ENCODE measurements at places on chromosomes 6 and 20.

- DNase-seq = no peak
These were observed 88.4 kb downstream of the OLIG3 start for GRCh38 chr6:137405806-137406205.

DNA sequence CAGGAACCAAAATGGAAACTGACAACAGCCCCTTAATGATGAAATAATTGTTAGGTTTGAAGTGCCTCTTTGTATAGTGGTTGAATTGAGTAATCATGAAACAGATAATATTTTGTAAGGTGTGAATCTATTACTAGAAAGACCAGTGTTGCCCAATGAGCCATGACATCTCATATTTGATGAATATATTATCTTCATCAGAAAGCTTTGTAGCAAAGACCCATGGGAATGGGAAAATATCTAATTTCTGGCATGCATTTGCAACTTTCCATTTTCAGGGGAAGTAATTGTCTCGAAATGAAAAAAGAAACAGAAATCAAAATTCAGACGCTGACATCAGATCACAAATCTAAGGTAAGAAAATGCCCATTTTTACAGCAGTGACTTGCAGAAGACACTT is 57.3 kb upstream of the LAMP5 start:
- no peak for DNase-seq

GRCh38 chr6:98516206-98516605 is 318.2 kb upstream of the POU3F2 start:
- no peak for DNase-seq

DNA sequence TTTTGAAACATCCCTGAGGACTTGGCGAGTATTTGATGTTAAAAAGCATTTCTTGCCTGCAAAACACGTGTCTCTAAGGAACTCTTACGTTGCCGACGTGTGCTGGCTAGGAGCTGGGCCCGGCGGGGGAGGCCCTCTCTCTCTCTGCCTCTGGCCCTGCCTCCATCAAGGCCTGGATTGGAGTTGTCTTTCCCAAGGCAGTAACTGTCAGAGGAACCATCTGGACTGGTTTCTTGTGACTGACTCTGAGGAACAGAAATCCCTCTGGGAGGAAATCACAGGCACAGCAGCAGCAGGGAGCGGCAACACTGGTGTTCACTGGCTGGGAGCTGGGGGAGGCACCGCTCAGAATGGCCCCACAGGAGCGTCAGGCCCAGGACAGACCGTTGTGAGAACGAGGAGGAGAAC is 244.2 kb downstream of the NRN1 start:
- no peak for DNase-seq

DNA sequence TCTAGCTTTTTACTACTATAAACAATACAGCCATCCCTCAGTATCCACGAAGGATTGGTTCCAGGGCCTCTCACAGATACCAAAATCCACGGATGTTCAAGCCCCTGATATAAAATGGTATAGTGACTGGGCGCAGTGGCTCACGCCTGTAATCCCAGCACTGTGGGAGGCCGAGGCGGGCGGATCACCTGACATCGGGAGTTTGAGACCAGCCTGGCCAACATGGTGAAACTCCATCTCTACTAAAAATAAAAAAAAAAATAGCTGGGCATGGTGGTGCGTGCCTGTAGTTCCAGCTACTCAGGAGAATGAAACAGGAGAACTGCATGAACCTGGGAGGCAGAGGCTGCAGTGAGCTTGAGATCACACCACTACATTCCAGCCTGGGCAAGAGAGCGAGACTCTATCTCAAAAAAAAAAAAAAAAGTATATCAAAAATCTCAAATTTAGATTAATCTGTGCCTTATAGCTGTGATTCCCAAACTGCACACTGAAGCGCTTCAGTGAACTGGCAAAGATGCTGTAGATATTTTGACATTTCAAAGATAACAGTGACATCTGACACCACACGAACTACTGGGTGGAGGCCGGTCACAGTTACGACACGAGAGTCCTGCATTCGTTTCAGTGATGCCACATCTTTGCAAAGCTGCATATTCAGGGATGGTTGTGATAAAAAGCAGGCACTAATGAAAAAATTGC is 38.3 kb downstream of the MRS2 start:
- no peak for DNase-seq

DNA sequence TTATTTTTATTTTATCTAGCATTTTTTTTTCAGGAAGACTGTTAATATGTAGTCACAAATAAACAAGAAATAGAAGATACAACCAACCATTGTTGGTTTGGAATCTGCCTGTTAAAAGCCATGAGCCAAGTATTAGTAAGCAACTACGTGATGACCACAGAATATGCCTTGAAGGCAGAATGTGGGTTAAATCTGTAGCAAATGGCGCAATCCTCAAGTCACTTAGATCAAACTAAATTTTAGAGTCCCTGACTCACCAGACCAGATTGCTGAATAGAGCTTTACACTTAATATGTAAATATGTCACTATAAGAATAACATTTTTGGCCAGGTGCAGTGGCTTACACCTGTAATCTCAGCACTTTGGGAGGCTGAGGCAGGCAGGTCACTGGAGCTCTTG is 800.1 kb upstream of the CITED2 start:
- DNase-seq = peak; percentile 5

DNA sequence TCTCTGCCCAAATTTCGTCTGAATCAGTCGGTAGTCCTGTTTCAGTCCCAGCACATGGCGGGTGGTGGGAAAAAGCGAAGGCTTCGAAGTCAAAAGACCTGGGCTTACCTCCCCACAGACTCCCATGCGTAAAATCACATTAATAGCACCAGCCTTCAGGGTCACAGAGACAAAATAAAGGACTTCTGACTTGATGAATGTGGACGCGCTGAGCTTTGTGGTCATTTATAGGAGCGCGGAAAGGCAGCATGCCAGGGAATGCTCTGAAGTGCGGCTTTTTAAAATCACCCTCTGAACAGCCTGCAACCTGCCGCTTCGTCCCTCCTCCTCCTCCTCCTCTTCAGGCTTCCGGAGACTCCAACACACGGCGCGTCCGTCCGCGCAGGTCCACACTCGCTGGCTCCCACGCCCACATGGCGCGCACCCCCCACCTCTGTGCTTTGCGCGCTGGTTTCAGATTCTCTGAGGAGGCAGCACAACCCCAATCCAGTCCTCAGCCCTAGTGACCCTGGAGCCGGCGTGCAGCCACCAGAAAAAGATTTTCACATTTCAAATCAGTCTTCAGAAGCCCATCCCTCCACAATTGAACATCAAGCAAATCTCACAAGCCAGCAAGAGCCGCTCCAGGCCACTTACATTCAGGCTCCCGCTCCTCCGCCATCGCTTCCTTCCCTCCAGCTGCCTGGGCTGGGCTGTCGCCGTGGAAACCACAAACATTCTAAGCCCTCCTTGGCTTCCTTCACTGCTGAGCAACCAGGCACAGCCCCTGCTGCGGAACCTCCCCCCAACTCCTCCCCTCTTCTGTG is at the start of gene C6orf118:
TSS of gene C6orf118 (minus strand) at position 680 of the 806 bp plus-strand sequence. CDS start at position 661, 19 bp downstream.
- peak; percentile 88 for DNase-seq

Data from urothelium cell line (cell line).